NCI-H446 (cell line): ENCODE measurements at places on chromosomes 6 and 20.
A peak's percentile ranks its signal among the peaks of the same experiment; 100 is the strongest.

- DNase-seq: peak; percentile 79
These were observed 475.2 kb upstream of the MARCKS start for GRCh38 chr6:113381959-113382358.

GRCh38 chr20:36439040-36439730 lies 102.1 kb upstream of the MYL9 start:
- DNase-seq: peak; percentile 37

DNA sequence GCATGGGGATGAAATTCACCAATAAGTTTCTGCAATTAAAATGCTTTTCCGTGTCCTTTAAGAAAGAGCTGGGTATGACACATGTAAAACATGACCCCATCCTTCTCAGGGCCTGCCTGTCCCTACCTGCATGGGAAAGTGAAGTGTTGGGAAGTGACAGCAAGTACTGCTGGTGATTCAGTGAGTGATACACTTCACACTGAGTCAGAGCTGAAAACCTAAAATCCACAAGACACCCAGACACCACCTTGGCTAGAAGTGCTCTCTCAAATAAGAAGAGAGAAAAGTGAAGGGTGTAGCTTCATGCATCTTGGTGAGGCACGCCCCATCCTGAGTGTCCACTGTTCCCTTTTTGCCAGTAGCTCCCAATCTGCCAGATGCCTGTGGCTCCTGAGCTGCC lies 3.3 kb downstream of the RAB22A start:
- DNase-seq: no peak

GRCh38 chr20:15848995-15849610 lies 724.1 kb downstream of the KIF16B start:
- DNase-seq: no peak

DNA sequence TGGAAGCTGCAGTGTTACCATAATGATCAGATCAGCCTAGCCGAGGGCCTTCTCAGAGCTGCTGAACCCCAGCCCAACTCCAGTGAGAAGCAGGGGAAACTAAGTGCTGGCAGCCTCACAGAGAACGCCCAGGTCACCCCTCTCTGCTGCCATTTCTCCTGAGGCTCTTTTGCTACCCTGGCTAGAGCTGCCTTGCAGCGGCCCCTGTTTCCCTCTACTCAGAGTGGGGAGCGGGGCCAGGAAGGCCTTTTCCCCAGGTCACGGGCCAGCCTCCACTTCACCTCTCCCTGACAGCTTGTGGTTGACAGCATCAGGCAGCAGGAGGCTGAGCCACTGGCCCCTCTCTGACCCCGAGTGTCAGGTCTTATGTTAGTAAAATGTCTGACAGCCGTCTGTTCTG lies 22.7 kb downstream of the ACTR5 start:
- DNase-seq: no peak

DNA sequence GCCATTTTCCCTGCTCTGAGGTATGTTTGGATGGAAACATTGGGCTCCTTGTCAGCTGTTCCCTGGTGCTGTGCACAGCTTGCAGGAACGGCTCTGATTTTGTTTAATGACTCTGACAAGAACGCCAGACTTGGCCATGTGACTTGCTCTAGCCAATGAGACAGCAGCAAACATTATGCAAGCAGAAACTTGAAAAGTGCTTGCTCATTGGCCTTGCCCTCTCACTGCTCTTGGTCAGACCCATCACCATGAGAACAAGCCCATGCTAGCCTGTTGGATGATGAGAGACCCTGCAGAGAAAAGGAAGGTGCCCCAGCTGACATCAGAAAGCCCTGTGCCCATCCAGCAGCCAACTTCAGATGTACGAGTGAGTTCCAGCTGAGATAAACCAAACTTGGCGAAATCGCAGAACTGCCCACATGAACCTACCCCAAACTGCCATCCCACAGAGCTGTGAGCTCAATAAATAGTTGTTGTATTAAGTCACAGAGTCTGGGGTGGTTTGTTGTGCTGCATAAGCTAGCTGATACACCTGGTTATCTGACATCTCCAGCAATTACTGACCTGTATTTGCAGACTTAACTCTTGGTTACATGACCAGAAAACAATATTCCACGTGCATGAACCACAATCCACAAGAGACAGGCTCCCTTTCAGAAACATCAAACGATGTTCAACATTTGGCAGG lies 96.9 kb downstream of the JPH2 start:
- peak; percentile 75 for DNase-seq

GRCh38 chr6:143992285-143992684 lies 15.8 kb downstream of the PLAGL1 start:
- DNase-seq: no peak

GRCh38 chr6:112833581-112834131 lies 486.5 kb downstream of the RFPL4B start:
- DNase-seq: peak; percentile 84

- no peak for DNase-seq
These were observed 58.2 kb upstream of the VGLL2 start for GRCh38 chr6:117206944-117207687.

- DNase-seq: no peak
These were observed 143.8 kb downstream of the SLC16A10 start for GRCh38 chr6:111231090-111231459.

DNA sequence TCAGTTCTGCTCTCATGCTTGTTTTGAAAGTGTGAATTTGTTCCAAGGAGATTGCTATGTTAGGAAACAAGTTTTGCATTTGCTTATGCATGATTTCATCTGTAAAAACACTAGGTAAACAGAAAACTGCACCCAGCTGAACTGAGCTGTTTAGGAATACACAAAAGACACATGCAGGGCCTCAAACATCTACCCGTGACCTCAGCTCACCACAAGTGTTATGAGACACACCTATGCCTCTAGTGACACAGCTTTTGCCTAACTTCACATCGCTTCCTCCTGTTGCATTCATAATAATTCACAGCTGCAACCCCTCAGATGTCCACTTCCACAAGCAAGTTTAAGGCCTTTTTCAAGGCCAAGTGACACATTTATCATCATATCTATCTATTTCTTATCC lies 98.0 kb upstream of the SLC24A3 start:
- no peak for DNase-seq

- DNase-seq: no peak
These were observed 9.8 kb downstream of the VGLL2 start for GRCh38 chr6:117275205-117275604.

DNA sequence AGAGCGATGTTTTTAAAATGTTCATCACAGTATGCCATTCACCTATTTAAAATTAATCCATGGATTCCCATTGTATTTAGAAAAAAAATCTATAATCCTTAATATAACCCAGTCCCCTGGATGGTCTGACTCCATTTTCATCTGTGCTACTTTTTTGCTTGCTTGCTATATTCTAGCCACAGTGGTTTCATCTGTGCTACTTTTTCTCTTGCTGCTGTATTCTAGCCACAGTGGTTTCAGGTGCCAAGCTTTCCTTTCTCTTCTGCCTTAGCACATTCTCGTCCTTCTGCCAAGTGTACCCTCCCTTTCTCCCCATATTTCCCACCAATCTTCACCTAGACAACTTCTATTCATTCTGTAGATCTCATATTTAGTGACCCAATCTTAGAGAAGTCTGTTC lies 33.3 kb upstream of the SOX4 start:
- no peak for DNase-seq

- DNase-seq: no peak
These were observed 219.1 kb downstream of the ZMYND8 start for GRCh38 chr20:47137231-47137870.

- DNase-seq: no peak
These were observed 21.9 kb upstream of the SGK2 start for GRCh38 chr20:43536817-43537440.

- no peak for DNase-seq
These were observed 363.8 kb downstream of the PRKN start for GRCh38 chr6:162363757-162364156.

- DNase-seq: no peak
These were observed 128.0 kb upstream of the SASH1 start for GRCh38 chr6:148214667-148215066.

GRCh38 chr20:47968541-47969310 lies 183.4 kb upstream of the SULF2 start:
- no peak for DNase-seq

DNA sequence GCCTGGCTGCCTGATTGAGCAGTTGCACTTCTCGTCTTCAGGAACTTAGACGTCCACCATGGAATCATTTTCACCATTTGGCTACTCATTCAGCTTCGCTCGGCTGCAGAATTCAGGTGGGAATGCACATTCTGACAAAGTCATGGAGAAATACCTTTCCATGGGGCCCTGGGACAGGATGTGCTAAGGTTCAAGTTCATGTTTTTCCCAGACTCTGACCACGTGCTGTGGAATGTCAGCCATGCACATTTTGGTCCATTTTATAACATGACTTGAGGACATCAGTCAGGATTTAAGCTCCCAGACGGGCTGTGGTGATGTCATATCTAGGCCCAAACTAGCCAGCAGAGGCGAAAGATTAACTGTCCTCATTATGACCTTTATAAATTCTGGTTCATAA lies 205.3 kb downstream of the TBXT start:
- no peak for DNase-seq

GRCh38 chr6:116251568-116252384 lies 2.1 kb downstream of the TSPYL4 start:
- no peak for DNase-seq

DNA sequence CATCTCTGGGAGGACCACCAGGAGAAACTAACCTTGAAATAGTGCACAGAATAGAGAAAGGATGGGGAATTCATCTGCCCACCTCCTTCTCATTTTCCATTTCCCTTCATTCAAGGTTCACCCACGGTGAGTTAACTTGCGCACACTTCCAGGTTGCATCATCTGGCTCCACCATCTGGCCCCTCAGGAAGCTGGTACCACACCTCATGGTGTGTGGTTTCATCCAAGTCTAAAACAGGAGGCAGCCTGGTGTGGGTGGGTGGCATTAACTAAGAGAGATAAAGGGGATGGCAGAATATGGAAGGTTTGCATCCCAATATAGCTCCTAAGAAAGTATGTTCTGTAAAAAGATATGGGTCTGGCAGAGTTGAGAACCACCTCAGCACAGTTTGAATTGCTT lies 3.8 kb downstream of the ZNF334 start:
- DNase-seq: no peak

DNA sequence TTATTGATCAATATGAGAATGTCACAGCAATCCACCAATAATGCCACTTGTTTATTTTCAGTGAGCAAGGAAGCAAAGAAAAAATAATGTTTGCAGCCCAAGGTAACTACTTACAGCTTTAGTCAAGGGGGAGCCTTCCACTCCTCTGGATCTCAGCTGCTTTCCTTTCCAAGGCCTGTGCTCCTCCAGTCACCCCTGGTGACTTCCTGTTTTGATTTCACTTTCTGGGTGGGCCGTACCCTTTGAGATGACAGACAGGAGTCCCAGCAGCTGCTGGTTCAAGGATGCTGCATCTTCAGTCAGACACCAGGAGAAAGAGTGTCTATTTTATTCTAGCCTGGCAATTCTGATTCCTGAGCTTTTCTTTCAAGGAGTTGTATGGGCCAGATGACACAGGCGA lies 5.6 kb upstream of the VNN2 start:
- DNase-seq: no peak

DNA sequence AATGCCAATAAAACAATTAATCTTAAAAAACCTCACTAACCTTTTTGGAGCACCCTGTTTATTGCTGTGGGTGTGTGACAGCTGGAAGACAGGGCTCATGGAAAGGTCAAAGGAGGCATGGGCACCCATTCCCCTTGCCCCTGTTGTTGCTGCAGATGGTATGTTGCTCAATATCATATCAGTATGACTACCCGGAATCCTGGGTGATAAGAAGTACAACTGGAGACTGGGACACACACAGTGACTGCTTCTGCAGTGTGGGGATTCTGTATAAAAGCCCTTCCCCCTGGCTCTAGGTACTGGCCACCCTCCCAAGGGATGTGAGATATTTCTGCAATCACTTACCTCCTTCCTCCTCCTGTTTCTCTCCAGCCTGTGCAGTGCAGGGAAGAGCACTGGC lies 47.3 kb upstream of the IL20RA start:
- DNase-seq: no peak

DNA sequence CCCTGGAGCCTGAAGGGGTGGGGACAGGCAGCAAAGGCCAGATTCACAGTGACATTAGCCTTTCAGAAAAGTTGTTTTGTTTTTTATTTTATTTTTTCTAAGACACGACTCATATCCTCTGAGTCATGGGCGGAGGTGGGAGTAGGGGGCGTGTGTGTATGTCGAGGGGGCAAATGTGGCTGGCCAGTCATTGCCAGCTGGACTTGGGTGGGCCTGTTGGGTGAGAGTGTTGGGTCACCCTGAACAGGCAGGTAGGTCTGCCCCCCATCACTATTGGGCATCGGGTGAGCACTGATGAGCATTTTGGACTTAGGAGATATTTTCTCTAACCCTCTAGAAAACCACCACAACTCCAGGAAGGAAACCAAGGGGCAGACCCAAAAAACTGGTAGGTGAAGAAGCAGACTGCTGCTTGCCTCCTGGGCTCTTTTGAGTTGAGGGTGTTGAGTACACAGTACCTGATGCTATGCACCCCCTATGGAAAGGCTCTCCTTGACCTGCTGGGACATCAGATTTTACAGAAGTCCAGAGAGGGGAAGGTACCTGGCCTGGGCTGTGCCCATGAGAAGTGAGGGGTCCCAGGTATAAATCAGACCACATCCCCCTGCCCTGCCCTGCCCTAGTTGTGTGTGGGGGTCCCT lies 5.6 kb downstream of the SMIM29 start:
- no peak for DNase-seq

DNA sequence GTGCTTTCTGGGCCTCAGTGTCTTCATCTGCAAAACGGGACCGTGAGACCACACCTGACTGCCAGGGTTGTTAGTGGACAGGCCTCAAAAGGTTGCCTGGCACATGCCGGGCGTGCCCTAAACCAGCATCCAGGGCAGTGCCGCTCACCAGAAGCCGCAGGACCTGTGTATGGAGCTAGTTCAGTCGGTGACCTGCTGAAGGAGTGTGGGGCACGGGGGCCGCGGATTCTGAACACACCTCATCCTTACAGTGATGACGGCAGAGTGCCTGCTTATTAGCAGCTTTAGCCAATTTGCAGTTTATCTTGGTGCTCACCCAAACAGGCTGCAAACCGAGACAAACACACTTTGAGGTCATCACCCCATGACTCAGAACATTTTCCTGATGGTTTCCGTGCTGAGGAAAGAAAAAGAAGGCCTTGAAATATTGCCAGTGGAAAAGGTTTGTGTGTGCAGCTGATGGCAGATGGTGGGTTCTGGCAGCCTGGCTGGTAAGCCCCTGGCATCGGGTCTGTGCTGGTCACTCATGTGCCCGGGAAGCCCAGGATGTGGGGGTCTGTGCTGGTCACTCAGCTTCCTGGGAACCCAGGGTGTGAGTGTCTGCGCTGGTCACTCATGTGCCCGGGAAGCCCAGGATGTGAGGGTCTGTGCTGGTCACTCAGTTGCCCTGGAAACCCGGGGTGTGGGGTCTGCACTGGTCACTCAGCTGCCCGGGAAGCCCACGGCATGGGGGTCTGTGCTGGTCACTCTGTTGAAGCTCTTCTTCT lies 153.8 kb downstream of the ERMARD start:
- DNase-seq: no peak
